HuH-7.5 (cell line): ENCODE measurements at places on chromosomes 11 and 22.

DNA sequence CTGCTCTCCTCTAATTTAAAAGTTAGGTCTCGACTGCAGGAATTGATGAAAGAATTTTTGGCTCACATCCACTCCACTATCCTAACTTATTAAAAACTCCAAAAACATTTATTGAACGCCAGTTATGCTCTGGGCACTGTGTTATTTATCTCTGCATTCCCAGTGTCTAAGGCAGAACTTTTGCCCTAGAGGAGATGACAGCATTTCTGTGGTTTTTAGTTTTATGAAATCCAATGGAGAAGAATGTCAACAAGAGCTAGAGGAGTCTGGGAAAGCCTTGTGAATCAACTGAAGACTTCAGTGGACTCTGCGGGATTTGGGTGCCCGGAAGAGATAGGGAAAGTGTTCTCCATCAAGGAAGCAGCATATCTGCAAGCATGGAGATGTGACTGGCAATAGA is 217.0 kb upstream of the PGR start:
- no peak for DNase-seq

- DNase-seq, result no peak
Observed at GRCh38 chr11:60836866-60837515, 4.9 kb upstream of the CCDC86 start.

- DNase-seq, result no peak
Observed at GRCh38 chr11:107619926-107620325, 29.0 kb downstream of the ELMOD1 start.

DNA sequence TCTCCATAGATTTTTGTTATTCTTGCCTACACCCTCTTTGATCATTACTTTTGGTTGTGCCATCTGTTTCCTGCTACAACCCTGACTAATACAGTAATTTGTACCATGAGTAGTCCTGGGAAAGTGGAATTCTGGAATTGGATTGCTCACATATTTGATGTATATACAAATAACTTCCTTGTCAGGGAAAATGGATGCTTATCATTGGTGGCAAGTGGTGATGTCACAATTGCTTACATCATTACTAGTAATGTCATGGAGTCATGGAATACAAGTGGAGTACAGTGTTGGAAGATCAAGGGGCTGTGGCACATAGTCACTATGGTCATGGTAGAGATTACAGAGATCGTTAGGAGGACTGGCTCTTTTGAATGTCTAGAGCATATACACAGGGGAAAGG is 24.4 kb downstream of the AASDHPPT start:
- no peak for DNase-seq

GRCh38 chr11:2789331-2789730 is 89.5 kb upstream of the KCNQ1OT1 start:
- DNase-seq, result no peak

GRCh38 chr11:35344681-35345574 is 74.4 kb downstream of the SLC1A2 start:
- DNase-seq, result no peak

DNA sequence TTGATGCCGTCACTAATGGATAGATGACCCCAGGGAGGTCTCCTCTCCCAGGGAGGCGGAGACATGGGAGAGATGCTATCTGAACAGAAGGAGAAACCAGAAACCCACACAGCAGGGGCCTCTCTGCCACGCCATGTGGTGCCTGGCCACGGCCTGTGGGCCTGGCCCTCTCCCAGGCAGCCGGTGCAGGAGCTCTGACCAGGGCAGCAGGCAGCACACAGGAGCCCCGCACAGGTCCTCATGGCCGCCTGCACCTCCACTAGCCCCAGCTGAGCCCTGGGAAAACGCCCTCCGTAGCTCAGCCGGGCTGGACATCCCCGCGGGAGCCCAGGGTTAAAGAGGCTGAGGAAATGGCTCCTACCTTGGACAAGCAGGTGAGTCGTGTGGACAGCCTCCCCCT is 19.8 kb downstream of the IGSF9B start:
- no peak for DNase-seq

DNA sequence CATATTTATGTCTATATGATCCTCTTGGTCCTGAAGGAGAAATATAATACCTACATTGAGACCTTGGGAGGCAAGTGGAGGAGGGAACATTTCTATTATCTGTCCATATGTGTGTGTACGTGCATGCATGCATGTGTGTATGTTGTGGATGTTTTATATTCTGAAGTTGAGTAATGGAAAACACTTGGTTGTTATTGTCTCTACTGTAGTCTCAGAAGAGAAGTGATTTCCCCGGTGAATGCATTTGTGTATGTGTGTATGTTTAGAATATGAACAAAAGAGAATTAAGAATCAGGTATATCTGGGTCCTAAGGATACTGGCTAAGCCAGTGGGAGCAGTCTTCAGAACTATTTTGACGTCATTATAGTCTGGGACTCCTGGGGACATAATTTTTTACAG is at the start of gene OR52N1:
TSS of gene OR52N1 (minus strand) at position 101 of the 400 bp plus-strand sequence. CDS start 2,449 bp downstream, outside the sequence.
- DNase-seq, result no peak

GRCh38 chr11:73982595-73982989 is at the start of gene UCP2:
Gene UCP2 (minus strand): TSS chr11:73982843. CDS start chr11:73978378, 4,465 bp downstream.
- peak; percentile 77 for DNase-seq
